Activated T-cell treated with anti-CD3 and anti-CD28 coated beads, Interleukin-2, amount 50 U/mL, for 24 hours (primary cell): ENCODE measurements at places on chromosomes 4 and X.

- DNase-seq, result no peak
Measured at GRCh38 chrX:78619834-78620233, 39.3 kb downstream of the RTL3 start.

GRCh38 chr4:42817913-42818312 is 74.6 kb upstream of the GRXCR1 start:
- DNase-seq, result no peak

DNA sequence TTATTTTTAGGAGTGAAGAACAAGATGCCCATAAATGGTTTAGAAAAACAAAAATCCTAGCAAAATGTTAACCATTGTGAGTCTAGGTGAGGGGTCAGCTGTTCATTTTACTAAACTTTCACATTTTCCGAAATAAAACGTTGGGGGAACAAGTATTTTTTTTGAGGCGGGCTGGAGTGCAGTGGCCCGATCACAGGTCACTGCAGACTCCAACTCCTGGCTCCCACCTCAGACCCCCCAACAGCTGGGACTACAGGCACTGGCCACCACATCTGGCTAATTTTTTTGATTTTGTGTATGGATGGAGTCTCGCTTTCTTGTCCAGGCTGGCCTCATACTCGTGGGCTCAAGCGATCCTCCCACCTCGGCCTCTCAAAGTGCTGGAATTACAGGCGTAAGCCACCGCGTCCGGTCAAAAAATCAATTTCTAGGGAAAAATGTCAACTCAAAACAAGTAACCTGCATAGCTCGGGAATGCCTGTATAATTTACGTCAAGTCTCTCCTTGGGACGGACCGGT is 742 bp upstream of the TAF1 start:
- no peak for DNase-seq

GRCh38 chrX:45421806-45422205 is 221.1 kb upstream of the DIPK2B start:
- no peak for DNase-seq
